ENCODE measurements at places on chromosomes 4 and X. TPM values are rescaled to one million over a fixed set of nuclear protein-coding genes. Genes with fewer than 3 reads are reported as not detected.
A peak's percentile ranks its signal among the peaks of the same experiment; 100 is the strongest.

PABPC1L2B gene
- total RNA-seq = not detected

ARHGAP6 gene
- 0.64 TPM for total RNA-seq

ABCB7 gene
- total RNA-seq = 24.5 TPM

DEFB131A gene
- not detected for total RNA-seq

DNA sequence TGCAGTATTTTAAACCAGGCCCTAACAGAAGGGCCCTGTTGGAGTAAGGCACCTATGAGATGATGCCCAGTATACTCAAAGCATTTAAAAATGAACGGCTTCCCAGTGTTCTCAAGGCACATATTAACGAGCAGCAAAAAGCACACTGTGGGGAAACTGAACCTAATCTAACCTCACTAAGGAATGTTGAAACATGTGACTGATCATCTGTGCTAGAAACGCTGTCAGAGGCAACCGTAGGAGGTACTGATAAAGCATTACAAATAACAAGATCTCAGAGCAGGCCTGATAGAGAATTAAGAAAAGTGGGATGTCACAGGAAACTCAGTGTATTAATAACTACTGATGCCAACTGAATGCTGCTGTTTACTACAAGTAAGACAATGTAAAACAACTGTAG, 24.0 kb downstream of the ASB9 start:
- no peak for DNase-seq

- DNase-seq = peak; percentile 79
Observed at GRCh38 chr4:52659722-52660261, 691 bp upstream of the USP46 start.

DNA sequence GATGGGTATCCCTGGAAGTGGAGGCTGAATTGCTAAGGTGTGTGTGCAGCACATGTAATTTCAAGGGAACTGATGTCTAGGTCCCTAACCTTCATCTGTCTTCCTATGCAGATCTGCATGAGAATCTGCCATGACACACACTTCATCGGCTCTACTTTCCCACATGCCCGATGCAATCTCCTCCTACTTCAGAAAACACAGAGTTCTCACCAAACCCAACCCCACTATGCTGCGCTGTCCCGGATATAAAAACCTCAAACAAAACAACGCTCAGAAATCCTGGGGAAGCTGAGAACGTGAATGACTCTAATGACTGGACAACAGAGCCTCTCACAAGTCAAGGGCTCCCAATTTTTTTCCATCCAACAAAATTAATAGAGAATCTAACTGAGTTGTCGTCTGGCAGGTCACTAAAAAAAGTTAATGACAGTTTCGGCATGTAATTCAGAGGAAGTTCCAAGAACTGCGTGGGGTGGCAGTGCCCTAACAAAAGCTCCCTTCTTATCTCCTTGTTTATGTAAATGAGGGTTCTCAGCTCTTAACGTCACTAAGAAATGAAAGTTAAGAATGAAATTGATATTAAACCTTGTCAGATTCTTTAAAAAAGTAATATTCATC, 39.0 kb downstream of the STX18 start:
- no peak for DNase-seq

CACNA1F gene
- 0.06 TPM for total RNA-seq

DNA sequence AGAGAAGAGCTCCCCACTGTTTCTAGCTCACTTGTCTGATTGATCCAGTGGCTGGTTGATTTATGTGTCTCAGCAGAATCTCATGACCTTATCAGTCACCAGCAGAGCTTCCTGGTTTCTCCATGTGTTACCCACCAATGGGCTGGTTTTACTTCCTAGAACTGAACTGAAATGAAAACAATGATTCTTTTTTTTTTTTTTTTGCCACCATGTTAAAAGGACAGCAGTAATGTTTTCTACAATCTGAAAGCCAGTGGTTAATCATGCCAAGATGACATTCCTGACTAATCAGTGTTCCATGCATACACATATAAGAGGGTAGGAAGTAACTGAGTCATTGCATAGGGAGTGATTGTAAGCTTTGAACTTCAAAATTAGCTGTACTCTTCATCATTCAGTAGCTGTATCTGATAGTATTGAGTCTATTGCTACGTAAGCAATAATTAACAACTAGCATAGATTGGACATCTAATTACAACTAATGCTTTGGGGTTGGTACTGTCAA, 67.7 kb downstream of the SLC4A4 start:
- DNase-seq = no peak
